ENCODE measurements at places on chromosomes 12 and 14.

- DNase-seq: no peak
Observed at GRCh38 chr12:85281636-85282312, 1.8 kb downstream of the ALX1 start.

DNA sequence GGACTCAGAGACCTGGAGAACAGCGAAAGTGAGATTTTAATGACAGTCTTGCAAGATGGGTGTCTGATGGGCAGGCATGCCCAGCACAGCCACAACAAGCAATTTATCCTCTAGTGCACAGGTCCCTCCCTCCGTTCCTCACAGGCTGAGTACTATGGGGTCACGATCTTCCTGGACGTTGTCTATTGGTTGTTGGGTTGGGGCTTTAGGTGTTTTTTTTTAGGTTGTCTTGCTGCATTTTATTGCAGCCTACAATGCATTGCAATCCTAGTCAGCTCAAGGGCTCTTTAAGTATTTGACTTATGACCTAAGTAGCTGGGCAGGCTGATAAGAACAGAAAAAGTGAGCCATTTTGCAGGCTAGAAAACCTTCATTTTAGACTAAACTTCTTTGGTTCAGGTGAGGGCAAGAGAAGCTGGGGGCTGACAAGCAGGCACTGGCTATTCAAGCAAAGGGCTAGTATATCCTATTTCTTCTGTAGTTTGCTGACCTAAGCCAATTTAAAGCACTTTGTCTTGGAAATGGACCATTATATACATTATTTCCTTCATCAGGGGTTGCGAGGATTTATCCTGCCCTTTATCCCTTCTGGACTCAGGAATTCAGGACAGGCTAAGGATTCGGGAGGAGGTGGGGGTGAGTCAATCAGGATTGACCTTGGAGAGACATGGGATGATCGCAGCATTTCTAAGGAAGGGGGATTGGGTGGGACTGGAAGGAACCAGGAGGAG, 6.0 kb downstream of the KRT7 start:
- DNase-seq: no peak

DNA sequence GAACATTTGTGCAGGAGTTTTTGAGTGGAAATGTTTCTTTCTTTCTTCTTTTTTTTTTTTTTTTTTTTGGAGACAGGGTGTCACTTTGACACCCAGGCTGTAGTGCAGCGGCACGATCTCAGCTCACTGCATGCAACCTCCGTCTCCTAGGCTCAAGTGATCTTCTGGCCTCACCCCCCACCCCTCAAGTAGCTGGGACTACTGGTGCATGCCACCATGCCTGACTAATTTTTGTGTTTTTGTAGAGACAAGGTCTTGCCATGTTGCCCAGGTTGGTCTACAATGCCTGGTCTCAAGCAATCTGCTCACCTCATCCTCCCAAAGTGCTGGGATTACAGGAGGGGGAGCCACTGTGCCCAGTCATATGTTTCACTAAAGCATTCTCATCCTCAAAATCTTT, 69.2 kb upstream of the BCAT1 start:
- no peak for DNase-seq

DNA sequence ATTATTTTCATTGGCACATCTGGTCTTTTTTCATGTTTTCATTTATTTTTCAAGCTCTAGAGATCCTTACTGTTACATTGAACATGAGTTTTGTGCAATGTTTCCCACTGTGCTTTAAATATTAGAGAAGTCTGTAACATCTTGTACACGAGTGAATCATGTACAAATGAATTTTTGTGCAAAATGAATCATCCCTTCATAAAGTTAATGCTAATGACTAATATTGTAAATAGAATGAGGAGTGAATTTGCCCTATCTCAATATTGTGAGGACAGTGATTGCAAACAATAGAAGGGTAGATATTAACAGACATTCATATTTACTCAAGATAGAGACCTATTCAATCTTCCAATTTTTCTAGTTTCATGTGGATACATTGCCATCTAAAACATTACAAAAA, 463.3 kb upstream of the FOXG1 start:
- no peak for DNase-seq

- no peak for DNase-seq
Observed at GRCh38 chr14:94412671-94413638, 24.6 kb upstream of the SERPINA1 start.

- no peak for DNase-seq
Observed at GRCh38 chr12:108582509-108582908, 15.4 kb downstream of the TMEM119 start.

DNA sequence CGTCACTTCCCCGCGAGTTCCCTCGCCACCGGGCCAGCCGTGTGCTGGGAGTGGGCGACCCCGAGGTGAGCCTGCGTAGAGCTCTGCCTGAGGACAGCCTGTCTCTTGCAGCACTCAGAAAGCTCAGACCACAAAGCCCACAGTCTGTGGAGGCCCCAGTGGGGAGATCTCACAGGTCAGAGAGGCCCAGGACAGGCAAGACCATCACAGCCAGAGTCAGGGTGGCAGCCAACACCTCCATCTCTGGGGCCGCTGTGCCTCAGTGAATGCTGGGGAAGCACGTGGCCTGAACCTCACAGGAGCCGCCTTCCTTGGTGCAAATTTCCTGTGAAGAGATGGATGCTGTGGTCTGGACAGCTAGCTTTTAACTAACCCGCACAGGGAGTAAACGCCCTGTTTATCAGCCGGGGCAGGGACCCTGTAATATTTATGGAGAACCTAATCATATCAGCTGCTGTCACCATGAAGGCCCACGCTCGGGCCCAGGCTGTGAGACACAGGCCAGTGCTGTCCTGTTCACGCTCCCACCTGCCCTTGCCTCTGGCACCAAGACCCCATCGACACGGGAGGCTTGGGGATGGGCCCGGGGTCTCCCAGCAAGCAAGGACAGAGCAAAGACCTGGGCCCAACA, 56.9 kb downstream of the CDC42BPB start:
- DNase-seq: no peak

- no peak for DNase-seq
Observed at GRCh38 chr12:42862055-42862454, 272.5 kb upstream of the PRICKLE1 start.

GRCh38 chr12:18415227-18415626, 153.9 kb downstream of the PIK3C2G start:
- no peak for DNase-seq
